ENCODE measurements at places on chromosomes 12 and 14.

DNA sequence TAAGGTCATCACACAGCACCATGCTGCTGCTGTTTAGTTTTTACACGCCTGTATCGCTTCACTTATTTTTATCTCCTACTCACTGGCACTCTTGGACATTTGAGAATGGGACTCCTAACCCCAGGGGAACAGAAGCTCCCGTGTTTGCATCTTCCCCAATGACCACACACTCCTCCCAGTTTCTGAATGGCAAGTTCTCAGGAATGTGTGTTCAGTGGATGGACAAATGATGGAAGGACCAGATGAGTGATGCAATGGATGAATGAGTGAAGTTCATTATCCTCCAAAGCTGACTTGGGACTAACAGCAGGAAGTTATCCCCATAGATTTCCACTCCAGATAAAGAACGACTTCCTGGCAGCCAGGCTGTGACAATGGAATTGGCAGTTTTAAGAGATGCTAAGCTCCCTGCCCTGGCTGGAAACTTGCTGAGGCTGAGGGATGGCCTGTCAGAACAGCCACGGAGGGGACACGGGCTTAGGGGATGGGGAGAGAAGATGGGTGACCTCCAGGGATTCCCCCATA, 231.5 kb downstream of the SLC15A4 start:
- no peak for DNase-seq

- peak; percentile 14 for DNase-seq
Observed at GRCh38 chr12:108214486-108214885, 85.4 kb downstream of the WSCD2 start.

DNA sequence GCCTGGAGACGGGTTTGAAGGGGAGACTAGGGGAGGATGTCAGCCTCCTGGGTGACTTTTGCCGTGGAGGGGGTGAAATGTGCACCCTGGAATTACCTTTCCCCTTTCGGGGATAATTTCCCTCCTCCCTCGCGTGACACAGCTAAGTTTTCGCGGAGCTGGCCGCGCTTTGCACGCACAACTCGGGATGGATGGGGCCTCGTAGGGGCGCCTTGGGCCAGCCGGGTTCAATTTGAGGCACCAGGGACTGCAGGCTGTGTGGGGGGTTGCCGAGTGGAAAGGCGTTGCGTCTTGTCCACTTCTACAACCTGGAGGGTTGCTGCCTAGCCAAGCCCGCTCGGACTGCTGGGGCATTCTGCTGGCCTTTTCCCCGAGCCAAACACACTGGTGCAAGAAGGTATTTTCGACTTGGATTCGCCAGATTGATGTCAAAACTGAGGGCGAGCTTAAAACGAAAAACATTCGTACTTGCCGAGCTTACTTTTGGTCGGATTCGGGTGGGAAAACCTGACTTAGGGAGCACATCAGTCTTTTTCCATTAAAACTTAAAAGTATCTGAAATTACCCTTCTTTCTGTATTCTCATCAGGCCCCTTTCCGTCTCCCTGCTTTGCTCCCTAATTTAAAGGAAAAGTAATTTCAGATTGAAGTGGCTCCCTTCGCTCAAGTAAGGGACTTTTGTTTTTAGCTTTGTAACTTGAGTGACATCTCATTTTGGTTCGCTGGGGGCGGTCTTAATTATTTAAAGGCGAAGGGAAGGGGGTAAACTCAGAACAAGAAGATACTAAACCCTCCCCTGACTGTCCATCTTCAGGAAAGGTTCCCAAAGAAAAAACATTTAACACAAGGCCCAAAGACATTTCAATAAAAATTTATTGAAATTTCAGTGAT, 14.3 kb downstream of the TBX3 start:
- DNase-seq: no peak

DNA sequence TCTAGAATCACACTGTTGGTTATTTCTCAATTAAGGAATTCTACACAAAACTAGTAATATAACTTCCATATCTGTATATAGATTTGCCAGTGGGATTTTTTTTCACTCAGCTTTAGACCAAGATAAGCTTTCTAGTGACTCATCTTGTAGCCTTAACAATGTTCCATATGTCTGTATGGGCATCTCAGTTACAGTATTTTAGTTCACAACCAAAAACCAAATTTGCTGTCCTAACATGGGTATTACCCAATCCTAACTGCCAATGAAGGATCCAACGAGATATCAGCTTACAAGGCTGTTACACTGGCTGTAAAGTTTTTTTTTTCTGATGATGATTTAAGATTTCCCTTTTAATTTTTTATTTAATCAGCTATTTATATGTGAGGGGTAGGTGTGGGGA, 31.5 kb upstream of the KRR1 start:
- no peak for DNase-seq

DNA sequence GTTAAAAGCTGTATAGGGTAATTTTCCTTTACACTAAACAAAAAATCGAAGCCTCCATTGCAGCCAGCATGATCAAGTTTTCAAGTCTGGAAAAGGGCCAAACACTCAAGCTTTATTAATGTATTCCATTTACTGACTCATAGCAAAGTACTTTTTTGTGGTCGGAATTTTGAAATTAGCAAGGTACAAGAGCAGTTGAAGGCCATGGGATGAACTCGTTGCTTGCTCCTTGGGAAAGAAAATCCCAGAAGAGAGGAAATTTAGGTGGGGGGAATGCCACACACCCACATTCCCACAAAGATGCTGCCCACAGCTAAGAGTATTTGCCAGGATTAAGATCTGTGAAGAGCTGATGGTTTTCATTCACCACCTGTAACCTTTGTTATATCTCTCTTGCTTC, 333.7 kb downstream of the EGLN3 start:
- DNase-seq: peak; percentile 32

DNA sequence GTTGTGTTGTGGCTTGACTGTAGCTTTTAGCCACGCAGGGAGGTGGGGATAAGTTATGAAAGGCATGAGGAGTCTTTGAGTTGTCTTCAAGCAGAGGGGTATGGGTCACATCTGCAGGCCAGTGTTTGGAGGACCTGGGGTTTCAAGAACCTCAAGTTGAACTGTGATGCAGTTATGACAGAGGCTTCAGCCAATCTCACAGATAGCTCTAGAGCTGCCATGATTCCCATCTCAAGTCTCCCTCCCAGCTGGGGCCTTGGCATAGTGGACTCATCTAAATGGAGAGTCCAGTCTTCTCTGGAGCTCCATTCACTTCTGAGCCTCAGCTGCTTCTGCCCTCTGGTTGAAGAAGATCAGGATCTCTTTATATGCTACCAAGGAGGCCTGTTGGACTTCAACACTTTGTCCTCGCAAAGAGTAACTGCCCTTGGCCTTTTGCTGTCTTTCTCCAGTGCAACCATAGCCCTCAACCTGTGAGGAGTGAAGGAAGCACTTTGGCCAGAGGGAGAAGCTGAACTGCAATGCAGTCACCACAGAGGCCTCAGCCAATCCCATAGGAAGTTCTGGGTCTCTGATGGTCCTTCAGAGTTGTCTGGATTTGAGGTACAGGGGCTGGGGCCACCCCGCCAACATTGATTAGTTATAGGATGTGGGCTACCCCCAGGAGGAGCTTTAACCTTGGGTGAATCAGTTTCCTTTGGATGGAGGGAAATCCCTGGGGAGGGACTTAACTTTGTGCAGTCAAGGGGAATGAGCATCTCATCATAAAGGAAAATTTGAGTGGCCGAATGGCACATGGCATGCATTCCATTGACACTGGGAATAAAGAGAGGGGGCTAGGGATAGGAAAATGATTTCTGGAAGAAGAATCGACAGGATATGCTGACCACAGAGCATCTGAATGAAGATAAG, 230.5 kb downstream of the PCNX1 start:
- no peak for DNase-seq

DNA sequence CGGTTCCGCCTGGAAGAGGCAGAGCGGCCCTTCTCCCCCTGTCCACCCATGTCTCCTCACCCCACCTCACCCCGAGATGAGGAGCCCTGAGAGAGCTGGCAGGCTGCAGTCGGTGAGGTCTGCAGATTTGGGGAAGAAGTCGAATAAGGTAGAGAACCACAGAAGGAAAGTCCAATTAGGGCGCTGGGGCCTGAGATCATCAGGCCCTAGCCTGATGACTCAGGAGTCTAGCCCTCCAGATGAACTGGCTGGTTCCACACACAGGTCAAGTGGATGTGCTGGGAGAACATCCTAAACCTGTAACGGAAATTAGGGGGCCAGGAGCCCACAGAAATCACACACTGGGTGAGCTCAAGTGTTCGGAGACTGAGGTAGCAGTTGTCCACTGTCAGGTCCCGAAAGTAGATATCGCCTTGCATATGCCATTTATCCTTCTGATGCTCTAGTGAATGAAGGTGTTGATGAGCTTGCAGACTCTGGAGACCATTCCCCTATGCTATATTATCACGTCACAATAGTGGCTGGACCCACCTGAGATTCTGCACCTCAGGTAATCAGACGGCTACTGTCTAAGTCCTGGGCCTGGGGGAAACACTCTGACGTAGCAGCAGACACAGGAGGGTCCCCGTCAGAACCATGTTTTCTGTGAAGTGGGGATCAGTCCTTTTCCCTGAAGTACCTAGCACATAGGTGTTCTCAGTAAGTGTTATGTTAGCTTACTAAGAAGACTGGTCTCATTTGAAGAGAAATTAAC, 886 bp upstream of the METTL17 start:
- no peak for DNase-seq

GRCh38 chr12:70551731-70552130, 85.5 kb downstream of the PTPRB start:
- no peak for DNase-seq

DNA sequence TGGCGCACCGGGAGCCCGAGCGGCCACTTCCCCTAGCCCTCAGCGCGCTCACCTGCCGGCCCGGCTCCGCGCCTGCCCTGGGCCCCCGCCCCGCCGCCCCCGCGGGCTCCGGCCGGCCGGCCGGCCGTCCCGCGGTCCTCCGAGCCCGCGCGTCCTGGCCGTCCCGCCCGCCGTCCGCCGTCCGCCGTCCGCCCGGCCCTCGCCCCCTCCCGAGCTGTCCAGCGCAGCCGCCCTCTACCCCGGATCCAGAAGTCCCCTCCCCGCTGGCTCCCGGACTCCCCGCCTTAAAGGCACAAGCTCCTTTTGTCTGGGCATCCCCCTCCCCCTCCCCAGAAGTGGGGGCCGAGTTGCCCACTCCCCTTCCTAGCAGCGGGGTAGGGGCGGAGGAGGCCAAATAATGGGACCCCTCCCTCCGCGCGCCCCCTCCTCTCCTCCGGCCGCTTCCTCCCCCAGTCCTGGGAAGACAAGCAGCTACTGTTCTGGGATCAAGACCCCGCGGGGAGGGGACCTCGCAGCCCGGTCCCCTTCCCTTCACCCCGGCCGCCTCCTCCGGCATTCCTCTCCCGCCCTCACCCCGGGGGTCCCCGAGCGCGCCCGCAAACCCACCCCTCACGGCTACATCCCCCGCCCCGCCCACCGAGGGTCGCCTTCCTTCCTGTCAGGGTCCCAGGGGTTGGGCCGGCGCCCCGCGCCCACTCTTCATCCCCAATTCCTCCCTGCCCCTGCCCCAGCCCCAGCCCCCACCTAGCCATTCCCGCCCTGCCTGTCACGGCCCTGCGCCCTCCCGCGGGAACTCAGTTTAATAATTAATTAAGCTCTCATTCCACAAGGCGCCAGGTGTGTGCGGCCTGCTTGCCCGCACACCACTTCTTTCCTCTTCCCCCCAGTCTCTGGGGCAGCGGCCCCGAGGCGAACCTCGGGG, at the start of gene ADCY6:
Gene ADCY6, minus strand, starts transcription at position 236 of the 922 bp plus-strand sequence. CDS start 5,655 bp downstream, outside the sequence.
- DNase-seq: peak; percentile 54

DNA sequence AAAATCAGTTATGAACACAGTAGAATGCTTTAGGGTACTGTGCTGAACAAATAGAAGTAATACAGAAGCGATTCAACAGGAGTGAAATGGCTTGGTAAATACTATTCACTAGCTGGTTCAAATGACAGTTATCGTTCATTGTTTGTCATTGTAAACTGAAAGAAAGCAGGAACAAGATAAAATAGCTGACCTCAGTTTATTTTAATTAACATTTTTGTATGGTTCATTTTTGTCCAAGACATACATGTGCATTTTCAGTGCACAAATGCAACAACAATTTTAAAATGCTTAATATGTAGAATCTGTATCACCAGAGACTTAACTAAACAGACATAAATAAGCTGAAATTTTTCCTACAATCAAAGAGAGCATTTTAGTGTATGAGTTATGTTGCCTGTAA, 49.9 kb downstream of the ALX1 start:
- no peak for DNase-seq

DNA sequence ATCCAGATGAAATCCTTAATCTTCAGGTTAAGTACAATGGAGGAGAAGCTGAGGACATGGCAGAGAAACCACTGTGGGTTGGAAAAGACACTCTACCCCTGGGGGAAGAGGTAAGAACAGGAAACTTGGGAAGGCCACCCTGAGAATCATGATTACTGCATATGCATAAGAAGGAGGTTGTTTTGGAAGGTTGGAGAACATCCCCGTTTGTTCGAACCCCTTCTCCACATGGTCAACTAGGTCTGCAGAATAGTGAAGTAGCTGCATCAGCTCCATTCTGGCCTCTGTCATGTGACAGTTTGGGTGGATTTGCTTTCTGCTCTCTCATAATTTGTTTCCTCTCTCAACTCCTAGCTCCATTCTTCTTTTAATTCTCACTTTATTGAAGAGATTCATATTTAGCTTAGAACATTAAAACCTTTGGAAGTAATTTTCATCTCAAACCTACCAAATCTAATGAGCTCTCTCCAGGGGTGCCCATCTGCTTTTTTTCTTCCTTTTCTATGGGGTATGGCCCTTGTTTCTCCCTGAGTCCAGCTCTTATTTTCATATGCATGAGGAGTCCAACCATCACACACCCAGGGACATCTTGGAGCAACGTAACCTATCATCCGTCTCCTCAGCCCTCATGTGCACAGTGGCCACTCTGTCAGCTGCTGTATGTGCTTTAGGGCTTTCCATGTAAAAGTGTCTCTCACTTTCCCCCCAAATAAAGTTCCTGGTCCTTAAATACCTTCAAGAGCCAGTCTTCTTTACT, 820.3 kb downstream of the TMEM121 start:
- no peak for DNase-seq

DNA sequence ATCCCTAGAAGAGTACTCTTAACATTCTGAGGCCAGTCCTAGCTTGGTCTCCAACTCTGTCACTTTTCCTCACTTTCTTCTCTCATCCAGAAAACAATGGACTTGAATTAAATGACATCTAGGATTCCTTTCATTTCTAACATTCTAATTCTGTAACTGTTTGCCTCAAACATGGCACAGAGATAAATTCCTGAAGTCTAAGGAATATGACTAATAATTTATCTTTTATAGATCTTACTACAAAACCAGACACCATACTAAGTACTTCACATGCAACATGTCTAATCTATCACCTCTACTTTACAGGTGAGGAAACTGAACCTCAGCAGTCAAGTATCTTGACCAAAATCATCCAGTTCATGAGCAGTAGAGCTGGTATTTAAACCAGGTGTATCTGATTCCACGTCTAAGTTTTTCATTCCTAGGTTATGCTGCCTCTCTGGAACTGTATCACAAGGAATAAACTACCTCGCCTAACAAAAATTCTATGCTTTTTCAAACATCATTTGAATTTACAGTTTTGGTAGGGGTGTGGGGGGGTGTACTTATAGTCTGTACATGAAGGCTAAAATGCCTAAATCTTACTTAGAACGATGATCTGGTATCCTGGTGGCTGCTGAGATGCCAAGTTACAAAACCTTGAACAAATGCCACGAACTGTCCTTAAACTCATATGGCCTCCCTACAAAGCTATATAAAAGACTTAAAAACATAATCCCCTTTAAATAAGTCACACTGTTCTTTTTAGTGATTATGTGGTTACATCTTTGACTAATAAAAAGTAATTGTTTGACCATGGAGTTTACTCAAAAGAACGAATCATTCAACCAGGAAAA, 41.6 kb downstream of the ATXN2 start:
- peak; percentile 13 for DNase-seq

GRCh38 chr14:58738876-58739275, 101.1 kb downstream of the DACT1 start:
- DNase-seq: no peak
